ENCODE measurements at places on chromosomes 2 and 18.

- DNase-seq: no peak
Measured at GRCh38 chr2:185145316-185146121, 547.2 kb downstream of the ZNF804A start.

- DNase-seq: peak; percentile 21
Measured at GRCh38 chr2:44392338-44392943, 30.7 kb downstream of the CAMKMT start.

GRCh38 chr18:70673831-70674230 is 385.0 kb downstream of the SOCS6 start:
- DNase-seq: no peak

GRCh38 chr2:203786549-203787351 is 80.3 kb downstream of the CD28 start:
- peak; percentile 40 for DNase-seq

DNA sequence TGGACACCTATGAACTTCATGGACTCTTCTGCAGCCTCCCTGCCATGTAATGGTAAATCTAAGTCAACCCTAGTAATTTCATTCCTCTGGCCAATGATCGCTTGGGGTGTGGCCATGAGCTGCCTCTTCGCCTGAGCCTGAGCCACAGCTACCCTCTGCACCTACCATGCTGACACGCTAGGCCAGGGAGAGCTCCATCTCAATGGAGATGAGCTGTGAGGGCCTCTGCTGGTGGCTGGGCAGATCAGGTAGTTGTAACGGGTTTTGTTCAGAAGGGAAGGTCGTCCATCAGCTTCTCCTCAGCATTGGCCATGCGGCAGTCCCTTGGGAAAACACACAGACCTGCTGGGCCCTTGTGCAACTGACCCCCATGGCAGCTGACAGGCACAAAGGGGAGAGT is 24.4 kb downstream of the MPHOSPH10 start:
- no peak for DNase-seq

- DNase-seq: no peak
Measured at GRCh38 chr2:96949701-96950350, 36.6 kb downstream of the FAM178B start.

DNA sequence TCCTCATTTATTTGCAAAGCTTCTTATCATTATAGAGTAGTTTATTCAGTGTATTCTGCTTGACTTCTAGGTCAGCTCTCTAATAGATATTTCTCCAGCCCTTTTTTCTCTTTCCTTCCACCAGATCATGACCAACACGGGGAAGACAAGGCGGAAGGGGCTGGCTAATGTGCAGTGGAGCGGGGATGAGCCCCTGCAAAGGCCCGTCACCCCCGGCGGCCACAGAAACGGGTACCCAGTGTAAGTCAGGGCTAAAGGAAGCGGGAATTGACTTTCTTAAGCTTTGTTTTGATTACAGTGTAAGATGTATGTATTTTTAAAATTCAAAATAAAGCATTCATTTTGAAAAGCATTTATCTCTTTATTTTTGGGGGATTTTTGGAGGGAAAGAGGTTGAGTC is 50.7 kb upstream of the B3GNT7 start:
- DNase-seq: no peak

GRCh38 chr2:43165378-43166069 is 60.9 kb downstream of the ZFP36L2 start:
- DNase-seq: no peak

DNA sequence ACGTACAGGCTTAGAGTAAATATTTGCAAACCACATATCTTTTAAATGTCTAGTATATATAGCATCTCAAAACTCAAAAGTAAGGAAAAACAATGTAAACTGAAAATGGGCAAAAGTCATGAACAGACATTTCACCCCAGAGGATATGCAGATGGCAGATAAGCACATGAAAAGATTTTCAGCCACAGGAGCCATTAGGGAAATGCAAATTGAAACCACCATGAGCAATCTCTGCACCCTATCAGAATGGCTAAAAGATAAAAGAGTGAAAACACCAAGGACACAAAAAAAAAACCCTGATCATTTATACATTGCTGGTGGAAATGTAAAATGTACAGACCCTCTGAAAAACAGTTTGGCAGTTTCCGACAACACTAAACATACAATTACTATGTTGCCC is 292.7 kb downstream of the ZNF516 start:
- no peak for DNase-seq

DNA sequence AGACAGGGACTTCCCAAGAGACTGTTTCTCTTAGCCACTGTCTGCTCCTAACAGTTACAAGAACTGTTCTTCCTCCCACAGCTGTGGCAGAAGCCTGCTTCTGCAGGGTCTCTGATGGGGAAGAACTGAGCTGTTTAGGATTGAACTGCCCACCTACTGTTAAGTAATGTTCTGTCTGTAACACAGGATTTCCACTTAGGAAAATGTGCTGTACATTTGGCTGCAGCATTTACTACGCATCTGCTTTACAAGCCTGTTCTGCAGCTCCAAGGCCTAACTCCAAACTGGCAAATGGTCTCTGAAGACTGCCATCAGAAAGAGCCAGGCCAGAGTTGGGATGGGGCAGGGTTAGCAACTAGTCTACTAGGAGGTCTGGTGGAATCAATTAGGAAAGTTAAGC is 87.8 kb upstream of the UPP2 start:
- DNase-seq: no peak

- DNase-seq: peak; percentile 20
Measured at GRCh38 chr2:212709280-212709679, 170.7 kb upstream of the ERBB4 start.

GRCh38 chr2:112005406-112006075 is 49.5 kb upstream of the TMEM87B start:
- no peak for DNase-seq

DNA sequence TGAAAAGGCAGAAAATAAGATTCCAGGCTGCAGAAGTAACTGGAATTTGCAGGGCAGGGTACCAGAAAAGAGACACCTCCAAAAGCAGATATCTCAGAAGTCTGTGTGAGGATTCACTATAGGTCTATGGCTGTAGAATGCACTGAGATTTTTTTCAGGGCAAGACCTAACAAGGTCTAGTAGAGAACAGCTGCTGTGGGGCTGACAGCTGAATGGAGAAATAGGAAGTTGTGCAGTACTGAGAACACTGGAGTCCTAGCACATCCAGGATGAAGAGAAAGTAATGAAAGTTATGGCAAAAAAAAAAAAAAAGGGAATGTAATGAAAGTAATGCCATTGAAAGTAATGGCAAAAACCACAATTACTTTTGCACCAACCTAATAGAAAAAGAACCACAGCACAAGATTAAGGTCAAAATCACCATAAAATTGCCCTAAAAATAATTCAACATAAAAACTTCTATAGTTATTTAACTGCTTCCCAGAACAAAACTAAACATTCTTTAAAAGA is 57.3 kb downstream of the CPO start:
- DNase-seq: no peak

DNA sequence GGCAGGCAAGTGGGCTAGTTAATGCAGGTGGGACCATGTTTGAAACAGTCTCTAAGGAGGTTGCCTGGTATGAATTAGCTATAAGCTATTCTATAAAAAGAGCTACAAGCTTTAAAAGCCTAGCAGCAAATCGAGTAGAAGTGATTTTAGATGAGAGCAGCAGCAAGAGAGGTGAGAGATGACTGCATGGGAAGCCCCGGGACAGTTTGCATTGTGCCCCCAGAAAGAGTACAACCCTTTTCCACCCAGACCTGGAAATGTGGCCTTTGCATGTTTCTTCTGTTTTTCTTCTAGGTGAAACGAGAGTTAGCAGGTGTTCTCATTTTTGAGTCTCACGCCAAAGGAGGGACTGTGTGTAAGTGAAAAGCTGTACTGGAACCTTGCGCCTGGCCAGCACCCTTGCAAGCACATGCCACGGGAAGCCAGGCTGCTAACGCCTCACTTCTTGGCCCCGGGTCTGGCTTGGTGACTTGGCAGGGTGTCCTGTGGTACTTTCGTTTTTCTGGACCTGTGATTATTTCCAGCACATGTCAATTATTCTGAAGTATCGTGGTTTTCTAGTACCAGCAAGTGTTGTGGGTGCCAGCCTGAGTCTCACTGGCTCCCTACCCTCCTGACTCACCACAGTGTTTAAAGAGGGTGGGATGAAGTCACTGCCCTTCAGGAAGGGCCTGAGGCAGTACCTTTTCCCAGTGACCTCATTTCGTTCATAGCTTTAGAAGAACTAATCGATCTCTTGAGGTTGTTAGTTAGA is 90.3 kb upstream of the MAP3K20 start:
- DNase-seq: peak; percentile 54

- DNase-seq: no peak
Measured at GRCh38 chr2:10382354-10383061, 65.6 kb downstream of the ODC1 start.

- DNase-seq: no peak
Measured at GRCh38 chr2:28994074-28994473, 13.0 kb downstream of the TOGARAM2 start.

- DNase-seq: peak; percentile 45
Measured at GRCh38 chr2:66897181-66897580, 462.3 kb downstream of the MEIS1 start.
